ENCODE measurements at places on chromosomes 16 and 17.

GRCh38 chr17:36095992-36096391 lies 6.0 kb upstream of the CCL3 start:
- no peak for DNase-seq

DNA sequence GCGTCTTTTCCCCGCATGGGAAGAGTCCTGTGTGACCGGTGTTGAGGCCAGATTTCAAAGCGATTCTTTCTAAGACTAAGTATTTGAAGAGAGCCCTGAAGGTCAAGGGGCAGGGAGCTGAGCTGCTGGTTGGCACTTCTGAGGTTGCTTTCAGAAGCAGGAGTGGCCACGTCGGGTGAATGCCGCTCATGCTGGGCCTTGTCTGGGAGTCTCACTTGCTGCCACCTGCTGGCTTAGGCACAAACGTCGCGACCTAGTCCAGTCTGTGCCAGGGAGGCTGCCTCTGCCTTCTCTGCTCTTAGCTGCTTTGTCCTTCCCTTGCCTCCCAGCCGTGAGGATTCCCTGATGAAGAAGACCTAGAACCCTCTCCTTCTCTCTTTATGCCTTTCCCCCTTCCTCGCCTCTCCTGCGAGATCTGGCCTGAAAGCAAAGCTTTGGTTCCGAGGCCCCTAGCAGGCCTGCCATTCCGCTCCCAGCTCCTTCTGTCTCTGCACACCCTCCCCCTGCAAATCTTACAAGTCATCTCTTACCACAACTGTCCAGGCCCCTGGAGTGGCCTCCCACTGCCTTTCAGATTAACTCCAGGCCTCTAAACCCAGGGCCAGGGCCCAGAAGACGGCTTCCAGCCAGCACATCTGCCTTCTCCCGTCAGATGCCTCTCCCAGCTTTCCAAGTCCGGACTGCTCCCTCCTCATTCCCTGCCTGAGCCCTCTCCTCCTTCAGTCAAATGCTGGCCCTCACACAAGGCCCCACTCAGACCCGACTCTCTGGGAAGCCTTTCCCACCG lies 11.4 kb downstream of the CTNS start:
- DNase-seq: peak; percentile 36

DNA sequence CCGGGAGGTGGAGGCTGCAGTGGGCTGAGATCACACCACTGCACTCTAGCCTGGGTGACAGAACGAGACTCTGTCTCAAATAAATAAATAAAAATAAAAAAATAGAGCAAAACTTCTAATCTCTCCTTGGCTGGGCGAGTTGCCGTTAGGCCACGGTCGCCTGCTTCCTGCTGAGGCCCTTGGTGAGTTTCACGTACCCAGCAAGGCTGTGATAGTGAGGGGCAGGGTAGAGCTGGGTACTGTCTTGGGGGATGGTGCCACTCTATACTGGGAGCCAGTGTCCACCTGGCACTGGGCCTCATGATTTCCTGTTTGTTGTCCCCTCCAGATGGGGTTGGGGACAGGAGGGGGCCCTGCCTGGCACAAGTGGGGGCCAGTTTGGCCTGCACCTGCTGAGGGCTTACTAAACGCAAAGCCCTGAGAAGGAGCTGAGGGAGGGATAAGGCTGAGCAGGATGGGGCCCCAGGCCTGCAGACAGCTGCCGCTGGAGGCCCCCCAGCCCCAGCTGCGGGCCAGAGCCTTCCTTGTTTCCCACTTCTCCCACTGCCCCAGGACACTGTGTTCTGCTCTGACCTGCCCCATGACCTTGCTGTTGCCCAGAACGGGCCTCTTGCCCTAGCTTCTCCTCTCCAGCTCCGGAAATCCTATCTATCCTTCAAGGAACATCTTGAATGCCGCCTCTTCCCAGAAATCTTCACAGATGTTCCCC lies 25.4 kb downstream of the GJD3 start:
- DNase-seq: no peak

DNA sequence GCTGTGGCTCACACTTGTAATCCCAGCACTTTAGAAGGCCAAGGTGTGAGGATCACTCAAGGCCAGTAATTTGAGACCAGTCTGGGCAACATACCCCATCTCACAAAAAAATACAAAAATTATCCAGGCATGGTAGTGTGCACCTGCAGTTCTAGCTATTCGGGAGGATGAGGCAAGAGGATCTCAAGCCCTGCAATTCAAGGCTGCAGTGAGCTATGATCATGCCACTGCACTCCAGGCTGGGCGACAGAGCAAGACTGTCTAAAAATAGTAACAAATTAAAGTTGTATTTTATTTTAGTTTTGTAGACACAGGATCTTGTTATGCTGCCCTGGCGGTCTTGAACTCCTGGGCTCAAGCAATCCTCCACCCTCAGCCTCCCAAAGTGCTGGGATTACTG lies 18.2 kb downstream of the USP31 start:
- no peak for DNase-seq

DNA sequence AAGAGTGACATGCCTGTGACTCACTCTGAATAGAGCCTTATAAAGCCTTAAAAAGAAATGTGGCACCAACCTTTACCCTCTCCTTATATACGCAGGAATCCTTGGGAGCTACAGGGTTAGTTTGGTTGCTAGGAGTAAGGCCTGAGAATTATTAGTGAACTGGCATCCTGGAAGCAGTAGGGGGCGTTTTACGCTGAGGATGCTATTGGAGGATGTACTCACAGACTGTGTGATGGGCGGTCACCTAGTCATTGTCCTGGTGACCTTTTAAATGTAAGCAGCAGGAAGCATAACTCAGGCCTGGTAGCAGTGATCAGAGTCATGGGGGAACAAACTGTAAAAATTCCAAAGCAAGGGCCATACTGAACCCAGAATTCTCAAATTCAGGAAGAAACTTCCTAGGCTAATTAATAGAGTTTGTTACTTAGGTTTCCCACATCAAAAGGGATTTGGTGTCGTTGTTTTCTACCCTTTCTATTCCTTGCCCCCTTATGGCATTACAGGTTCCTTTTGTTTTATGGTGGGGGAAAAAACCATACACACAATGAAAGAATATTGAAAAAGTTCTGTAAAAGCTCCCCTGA lies 153.8 kb downstream of the SNX11 start:
- DNase-seq: no peak

GRCh38 chr16:79690159-79690558 lies 89.6 kb upstream of the MAF start:
- no peak for DNase-seq

DNA sequence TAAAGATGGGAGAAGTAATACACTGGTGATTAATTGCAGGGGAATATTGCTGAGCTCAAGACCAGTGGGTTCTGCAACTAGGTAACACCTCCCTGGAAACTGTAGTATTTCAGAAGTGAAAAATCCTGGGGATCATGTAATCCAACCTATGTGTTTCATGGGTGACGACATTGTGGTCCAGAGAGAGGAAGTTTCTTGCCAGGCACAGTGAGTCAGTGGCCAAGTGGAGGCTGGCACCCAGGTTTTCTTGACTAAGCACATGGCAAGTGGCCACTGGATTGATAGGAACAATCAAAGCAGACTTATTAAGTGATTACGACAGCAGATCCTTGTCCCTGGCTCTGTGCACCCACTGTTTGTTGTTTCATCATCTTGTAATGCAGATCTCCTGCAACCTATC lies 14.6 kb upstream of the CIITA start:
- no peak for DNase-seq

- DNase-seq: no peak
These were observed 31.6 kb upstream of the NPTX1 start for GRCh38 chr17:80507965-80508364.

GRCh38 chr17:75113798-75114551 lies 4.2 kb downstream of the ARMC7 start:
- DNase-seq: peak; percentile 81

DNA sequence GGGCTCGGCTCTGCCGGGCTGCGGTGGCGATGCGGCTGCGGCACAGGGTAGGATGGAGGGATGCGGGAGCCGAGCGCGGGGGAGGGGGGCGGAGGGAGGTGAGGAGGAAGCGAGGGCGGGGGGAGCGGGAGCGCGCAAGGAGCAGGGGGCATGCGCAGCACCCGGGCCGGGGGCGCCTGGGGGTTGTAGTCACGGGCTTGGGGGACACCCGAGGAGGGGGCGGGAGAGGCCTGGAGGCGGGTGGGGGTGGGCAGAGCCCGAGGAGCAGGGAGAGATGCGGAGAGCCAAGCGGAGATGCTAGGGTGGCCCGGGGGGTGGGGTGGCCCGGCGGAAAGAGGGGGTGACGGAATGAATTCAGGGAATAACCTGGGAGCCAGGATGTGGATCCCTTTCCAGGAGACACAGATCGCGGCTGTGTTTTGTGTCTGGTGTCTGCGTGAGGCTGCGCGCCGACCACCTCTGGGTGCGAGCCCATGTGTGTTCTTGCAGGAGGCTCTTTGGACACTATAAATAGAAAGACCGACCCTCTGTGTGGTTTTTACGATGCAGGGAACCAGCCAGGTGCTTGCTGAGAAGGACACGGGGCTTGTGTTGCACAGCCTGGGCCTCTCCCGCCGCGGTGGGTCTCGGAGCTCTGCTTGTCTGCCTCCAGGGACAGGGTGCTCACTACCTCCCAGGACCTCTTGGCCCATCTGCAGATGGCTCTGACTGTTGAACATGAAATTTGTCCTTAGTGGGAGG lies at the start of gene STX1B:
Gene STX1B, minus strand, starts transcription at position 54 of the 741 bp plus-strand sequence. CDS start 242 bp downstream, outside the sequence.
- peak; percentile 54 for DNase-seq

GRCh38 chr16:75264999-75265910 lies 13.8 kb upstream of the BCAR1 start:
- no peak for DNase-seq
